GM12865 (cell line): ENCODE measurements at places on chromosomes 5 and 9.

DNA sequence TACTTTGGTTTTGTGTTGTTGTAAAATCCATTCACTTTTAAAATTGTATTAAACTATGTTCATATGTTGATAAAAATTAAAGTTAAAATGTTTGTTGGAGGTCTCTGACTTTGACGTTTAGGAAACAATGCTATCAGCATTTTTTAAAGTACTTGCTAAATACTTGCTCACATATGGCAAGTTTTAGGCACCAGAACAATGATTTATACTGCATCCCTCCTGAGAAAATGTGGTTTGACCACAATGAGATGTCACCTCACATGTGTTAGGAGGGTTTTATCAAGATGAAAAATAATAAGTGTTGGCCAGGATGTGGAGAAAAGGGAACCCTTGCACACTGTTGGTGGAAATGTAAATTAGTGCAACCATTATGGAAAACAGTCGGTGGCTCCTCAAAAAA, 180.8 kb downstream of the HSD17B3 start:
- DNase-seq: no peak

DNA sequence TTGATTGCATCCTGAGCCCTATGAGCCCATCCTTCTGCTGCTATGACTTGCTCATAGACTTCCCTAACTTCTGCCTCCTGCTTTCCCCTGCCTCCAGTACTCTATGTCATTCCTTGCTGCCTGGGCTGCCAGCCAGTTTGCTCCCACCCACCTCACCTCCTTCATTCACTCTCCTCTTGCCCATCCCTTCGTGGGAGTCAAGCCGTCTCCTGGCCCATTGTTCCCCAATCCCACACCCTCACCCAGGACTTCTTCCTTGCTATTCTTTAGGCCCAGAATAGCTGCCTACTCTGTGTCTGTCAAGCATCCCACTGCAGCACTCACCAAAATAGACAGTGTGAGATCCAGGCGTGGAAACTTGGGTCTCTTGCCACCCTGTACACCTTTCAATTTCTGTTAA, 131.0 kb downstream of the RASGRF2 start:
- no peak for DNase-seq

DNA sequence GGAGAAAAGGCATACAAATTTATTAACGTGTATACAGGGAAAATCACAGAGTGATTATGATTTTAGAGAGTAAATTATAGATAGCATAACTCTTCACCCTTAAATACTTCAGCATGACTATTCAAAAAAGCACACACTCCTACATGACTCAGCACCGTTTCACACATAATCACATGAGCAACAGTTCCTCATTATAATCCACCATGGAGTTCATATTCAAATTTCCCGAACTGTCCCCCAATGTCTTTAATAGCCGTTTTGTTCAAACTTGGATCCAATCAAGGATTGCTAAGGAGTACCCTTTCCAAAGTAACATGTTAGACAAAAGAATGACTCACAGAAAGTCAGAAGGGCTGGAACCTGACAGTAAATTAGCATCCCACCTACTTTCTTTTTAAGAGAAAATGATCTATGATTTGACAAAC, 32.1 kb downstream of the RAPGEF1 start:
- DNase-seq: peak; percentile 51

DNA sequence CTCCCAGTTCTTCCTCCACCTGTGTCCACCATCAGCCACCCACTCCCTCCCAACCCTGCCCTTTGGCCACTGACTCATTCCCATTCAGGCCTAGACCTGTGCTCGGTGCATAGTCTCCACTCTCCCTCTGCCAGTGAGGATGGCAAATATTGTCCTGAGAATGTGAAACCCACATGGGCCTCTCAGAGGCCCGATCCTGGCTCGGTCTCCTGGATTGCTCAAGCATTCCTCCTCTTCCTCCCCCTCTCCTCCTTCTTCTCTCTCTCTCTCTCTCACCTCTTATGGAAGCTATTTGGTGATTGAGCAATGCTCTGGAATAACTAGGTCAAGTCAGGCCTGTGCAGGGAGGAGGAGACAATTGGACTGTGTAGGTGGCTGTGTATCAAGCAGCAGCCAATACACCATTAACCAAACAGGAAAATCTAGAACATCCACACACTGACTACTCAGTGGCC, 99.9 kb downstream of the KLF4 start:
- DNase-seq: no peak

GRCh38 chr9:101437806-101438232, 2.2 kb upstream of the ALDOB start:
- no peak for DNase-seq

DNA sequence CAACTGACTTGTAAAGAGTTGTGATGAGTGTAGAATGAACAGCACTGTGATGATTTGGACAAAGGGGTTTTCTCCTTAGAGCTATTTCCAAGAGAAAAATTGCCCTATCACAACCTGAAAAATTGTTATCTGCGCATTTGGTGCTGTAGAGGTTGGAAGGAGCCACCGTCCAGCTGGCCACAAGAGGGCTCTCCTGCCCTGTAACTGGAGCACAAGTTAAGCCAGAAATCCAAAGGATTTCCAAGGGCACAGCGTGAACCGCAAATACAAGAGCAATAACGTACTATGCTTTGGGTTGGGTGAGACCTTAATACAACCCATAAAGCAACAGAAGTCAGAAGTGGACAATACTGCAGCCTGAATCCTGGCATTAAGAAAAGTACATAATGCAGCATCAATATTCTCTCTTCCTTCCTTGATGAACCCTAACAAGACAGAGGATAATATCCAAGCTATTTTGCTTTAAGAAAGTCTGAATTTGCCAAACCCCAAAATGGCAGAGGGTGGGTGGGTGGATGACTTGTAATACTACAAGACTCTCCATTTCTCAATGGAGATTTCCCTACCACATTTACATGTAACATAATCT, 56.8 kb upstream of the SMIM32 start:
- peak; percentile 49 for DNase-seq

- no peak for DNase-seq
Observed at GRCh38 chr5:160011471-160011870, 2.5 kb downstream of the TTC1 start.

GRCh38 chr9:77375956-77376532, 198.7 kb downstream of the VPS13A start:
- DNase-seq: no peak

- DNase-seq: no peak
Observed at GRCh38 chr9:624935-625500, 216.5 kb upstream of the DMRT1 start.
